ENCODE measurements at places on chromosomes 11 and 22.

DNA sequence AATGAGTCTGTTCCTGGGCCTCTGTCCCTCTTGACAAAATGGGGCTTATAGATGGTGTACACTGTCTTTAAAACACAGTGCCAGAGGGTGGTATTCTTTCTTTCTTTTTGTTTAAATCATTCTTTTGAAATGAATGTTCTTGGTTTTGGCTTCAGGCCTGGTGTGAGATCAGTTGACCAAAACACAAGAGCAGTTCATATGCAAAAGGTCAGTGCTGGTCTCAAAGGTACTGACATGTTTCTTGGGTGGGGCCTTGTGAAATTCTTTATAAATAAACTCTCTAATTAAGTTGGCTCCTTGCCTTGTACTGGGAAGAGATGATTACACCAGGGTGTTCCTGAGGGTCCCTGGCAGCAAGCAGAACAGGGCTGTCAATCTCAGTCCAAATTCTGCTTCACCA lies 110.0 kb downstream of the FBXO7 start:
- 0 out of 2 replicates have a peak, but pooled peaks cover 6% of the 10 kb centered on the region for H3K27me3 ChIP-seq
- no peak overlapping the region for H3K4me3 ChIP-seq
- DNase-seq = peak; percentile 64
- H3K27ac ChIP-seq = peak overlapping the region; percentile 63

GRCh38 chr11:63670433-63671321 lies 499 bp downstream of the ATL3 start:
- peak overlapping the region; percentile 82 for H3K27ac ChIP-seq
- peak overlapping the region; percentile 75 for H3K4me3 ChIP-seq
- no peaks in the 10 kb centered on the region for H3K27me3 ChIP-seq
- peak; percentile 45 for DNase-seq
- H3K4me1 ChIP-seq = peaks cover 17% of the 10 kb centered on the region

DNA sequence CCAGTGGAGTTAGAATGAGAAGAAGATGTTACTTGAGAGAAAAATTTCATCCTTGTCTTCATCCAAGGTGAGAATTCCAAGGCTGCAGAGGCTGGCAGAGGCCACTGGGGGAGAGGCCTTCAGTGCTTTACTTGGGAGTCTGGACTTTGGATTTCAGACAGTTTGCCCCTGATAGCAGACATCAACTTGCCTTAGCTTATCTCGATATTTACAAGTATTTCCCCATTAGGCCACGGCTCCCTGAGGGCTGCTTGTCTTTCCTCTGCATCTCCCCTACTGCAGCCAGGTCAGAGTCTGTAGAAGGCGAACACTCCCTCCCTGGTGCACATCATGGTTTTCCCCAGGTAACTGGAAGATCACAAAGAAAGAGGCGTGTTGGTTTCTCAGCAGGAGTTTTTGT lies 29.9 kb upstream of the BSX start:
- DNase-seq = no peak
- peaks cover 34% of the 10 kb centered on the region for H3K27me3 ChIP-seq
- H3K4me3 ChIP-seq = no peak overlapping the region
- H3K27ac ChIP-seq = no peak overlapping the region
- H3K4me1 ChIP-seq = no peaks in the 10 kb centered on the region

DNA sequence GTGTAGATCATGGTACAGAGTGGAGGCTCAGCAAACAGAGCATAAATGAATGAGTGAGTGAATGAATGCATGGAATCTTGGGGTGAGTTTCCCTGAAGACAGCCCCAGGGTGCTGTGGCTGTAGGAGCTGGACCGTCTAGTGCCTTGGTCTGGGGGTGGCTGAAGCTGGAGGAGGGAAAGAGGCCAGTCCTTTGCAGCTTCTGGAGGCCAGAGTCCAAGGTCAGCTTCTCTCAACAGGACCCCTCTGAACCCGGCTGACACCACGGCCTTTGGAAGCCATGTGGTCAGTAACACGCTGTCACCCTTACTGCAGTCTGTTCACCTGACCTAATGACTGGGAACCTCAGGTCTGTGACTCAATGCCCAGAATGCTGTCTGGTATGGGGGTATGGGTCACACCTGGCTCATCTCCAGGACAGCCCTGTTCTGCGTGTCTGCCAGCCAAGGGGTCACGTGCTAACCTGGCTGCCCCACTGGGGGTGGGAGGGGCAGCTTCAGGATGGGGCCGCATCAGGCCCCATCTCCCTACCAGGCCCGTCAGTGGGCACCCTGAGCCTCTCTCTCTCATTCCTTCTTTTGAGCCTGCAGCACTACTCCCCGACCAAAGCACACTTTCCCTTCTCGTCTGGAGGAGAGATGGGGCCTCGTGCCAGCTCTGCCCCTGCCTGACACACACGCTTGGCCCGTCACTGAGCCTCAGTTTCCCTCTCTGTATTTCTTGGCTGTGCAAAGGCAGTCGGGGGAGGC lies 24.1 kb upstream of the CHKA start:
- H3K4me1 ChIP-seq = peaks cover 4% of the 10 kb centered on the region
- H3K27ac ChIP-seq = no peak overlapping the region
- H3K27me3 ChIP-seq = peaks cover under 1% of the 10 kb centered on the region
- DNase-seq = no peak
- H3K36me3 ChIP-seq = no peaks in the 10 kb centered on the region
- H3K4me3 ChIP-seq = no peak overlapping the region

DNA sequence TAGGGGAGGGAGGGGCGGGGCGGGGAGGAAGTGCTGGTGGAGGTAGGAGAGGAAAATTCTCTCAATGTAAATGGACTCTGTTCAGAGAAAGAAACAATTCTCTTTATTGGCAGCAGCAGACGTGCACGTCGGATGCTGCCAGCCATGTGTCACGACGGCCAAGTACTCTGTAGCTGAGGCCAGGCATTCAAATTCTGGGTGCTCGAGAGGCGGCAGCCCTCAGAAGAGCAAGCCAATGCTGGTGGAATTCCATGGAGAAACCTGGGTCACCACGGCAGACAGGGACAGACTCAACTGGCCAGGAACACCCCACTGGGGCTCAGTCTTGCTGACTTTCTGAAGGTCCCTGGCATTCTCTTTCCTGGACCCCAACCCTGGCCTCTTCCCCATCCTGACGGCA lies 90.8 kb downstream of the ABTB2 start:
- DNase-seq = no peak
- H3K27ac ChIP-seq = peak overlapping the region; percentile 44
- peaks cover 11% of the 10 kb centered on the region for H3K4me1 ChIP-seq

- H3K4me1 ChIP-seq = no peaks in the 10 kb centered on the region
- H3K4me3 ChIP-seq = no peak overlapping the region
- no peak overlapping the region for H3K27ac ChIP-seq
Observed at GRCh38 chr11:108838102-108838791, 173.4 kb downstream of the DDX10 start.

GRCh38 chr11:69107413-69107812 lies 48.3 kb upstream of the SMIM38 start:
- peaks cover 5% of the 10 kb centered on the region for H3K27me3 ChIP-seq
- H3K27ac ChIP-seq = no peak overlapping the region
- H3K4me3 ChIP-seq = no peak overlapping the region
- no peaks in the 10 kb centered on the region for H3K4me1 ChIP-seq

DNA sequence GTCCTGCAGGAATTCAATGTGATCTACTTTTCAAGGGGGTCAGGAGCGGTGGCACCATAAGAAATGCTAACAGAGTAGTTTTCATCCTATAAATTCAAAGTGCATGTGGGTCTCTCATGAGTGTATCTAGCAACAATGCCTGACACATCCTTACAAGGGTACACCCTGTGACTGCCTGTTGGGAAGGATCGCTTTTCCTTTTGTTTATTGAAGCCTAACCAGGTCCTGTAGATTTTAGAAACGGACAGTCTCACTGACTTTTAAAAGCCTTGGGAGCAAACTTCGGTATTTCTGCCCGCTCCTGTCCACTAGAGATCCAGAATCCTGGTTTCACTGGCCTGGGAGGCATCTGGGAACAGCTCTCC lies 102.4 kb downstream of the MICAL2 start:
- H3K36me3 ChIP-seq = peaks cover 58% of the 10 kb centered on the region
- peaks cover 26% of the 10 kb centered on the region for H3K4me1 ChIP-seq
- no peak overlapping the region for H3K4me3 ChIP-seq
- H3K27me3 ChIP-seq = no peaks in the 10 kb centered on the region
- DNase-seq = peak; percentile 40

DNA sequence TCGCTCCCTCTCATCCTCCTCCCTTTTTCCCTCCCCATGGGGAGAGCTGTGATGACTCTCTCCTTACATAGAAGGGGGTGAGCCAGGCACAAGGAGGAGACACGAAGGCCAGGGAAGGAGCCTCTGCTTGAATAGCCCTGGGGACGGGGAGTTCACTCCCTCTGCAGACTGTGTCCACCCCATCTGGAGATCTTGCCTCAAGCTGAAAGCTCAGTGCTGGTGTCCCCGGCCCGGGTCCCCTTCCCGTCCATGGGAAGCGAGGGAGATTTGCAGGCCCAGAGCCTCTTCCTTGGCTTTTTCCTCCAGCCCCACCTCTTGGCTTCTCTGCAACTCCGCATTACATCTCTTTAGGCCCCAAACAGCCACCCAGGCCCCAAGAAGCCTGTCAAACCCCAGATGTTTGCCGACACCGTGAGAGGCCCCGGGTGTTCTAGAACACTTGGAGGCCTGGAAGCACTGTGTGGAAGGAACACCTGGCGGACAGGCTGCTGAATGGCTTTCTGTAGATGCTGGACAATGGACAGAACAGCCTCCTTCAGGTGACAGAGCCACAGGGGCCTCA lies 32.3 kb downstream of the LINC01488 start:
- H3K4me3 ChIP-seq = no peak overlapping the region
- peaks cover 10% of the 10 kb centered on the region for H3K4me1 ChIP-seq
- H3K27me3 ChIP-seq = no peaks in the 10 kb centered on the region
- no peak overlapping the region for H3K27ac ChIP-seq

GRCh38 chr11:25981998-25982397 lies 349.9 kb upstream of the ANO3 start:
- H3K36me3 ChIP-seq = no peaks in the 10 kb centered on the region
- DNase-seq = peak; percentile 77
- H3K4me1 ChIP-seq = no peaks in the 10 kb centered on the region
- no peak overlapping the region for H3K27ac ChIP-seq
- no peak overlapping the region for H3K4me3 ChIP-seq
- H3K27me3 ChIP-seq = no peaks in the 10 kb centered on the region
